ENCODE measurements at places on chromosomes 5 and 9.

GRCh38 chr9:127739614-127740330 lies 4.7 kb upstream of the TOR2A start:
- no peak for DNase-seq

DNA sequence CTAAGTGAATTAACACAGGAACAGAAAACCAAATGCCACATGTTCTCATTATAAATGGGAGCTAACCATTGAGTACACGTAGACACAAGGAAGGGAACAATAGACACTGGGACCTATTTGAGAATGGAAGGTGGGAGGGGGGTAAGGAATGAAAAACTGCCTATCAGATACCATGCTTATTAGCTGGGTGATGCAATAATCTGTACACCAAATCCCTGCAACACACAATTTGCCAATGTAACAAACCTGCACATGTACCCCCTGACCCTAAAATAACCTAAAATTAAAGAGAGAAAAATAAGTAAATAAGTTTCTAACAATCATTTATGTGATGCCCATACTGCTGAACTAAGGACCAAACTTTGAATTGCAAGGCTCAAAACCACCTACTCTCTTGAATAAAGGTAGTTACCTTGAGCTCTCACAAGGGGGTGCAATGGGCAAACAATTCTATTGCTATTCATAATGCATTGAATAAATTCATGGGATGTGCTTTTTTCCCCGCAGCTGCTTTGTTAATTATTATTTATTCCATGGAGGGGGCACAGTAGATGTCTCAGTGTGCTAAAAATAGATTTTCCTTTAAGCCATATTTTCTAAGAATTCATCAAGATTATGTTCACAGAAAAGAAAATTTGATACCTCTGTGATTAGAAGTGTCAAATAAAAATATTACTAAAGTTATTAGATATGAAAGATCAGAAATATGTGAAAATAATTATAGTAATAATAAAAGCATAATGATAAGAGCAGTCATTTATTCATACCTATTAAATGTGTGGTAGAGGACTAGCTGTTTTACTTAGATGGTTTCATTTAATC lies 76.2 kb upstream of the PTPN3 start:
- DNase-seq, result peak; percentile 55

DNA sequence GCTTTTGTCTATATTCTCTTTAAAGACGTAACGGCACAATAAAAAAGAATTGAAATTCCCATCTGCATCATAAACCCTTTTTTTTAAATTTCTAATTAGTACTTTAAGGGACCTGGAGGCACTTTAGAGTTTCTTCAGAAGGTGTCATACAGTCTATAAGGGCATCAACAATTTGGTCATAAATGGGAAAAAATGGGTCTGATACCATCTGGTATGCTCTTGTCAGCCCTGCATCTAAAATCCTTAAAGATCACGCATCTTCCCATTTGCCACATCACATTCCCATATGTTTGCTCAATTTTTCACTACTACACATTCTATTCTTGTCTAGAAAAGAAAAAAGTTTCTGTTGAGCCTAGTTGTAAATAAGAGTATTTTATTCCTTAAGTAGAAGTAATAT lies 53.8 kb downstream of the COX7C start:
- no peak for DNase-seq

GRCh38 chr5:69334793-69335268 lies 2.2 kb upstream of the CCDC125 start:
- peak; percentile 70 for DNase-seq

GRCh38 chr5:136115183-136115865 lies 17.3 kb upstream of the SMAD5 start:
- no peak for DNase-seq

DNA sequence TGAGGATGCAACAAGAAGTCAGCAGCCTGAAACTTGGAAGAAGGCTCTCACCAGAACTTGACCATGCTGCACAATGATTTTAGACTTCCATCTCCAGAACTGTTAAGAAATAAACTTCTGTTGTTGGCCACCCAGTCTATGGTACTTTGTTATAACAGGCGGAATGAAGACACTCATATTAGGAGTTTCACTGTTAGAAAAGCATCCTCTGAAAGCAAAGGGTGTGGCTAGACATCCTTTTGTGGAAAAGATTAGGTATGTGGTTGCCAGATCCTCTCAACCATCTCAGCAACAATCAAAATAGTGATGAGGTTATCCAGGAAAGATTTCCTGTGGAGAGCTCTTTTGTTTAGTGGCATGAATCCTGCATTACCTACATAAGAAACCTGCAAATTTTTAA lies 20.7 kb downstream of the ITGA2 start:
- no peak for DNase-seq

DNA sequence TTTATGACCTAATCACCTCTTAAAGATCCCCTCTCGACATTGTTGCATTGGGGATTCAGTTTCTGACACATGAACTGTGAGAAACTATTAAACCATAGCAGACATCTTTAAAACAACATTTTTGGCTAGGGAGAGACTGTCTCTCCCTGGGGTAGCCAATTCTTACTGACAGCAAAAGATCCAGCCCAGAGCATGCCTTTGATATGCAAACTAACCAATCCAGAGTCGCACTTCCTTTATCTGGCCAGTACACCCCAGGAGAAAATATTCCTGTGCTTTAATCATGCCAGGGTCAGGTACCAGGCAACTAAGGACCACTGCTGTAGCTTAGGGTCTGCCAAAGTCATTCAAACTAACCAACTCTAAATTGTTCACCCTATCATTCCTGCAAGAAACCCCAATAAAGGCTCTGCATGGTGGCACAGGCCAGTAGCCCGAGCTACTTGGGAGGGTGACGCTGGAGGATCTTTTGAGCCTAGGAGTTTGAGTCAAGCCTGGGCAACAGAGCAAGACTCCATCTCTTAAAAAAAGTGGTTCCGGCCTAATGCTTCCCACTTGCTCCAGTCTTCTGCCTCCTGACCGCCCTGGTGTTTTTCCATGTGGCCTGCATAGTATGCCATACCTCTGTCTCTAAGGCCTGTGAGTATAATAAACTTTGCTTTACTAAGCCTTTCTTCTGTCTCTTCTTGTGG lies 62.3 kb upstream of the DAPK1 start:
- DNase-seq, result no peak

- no peak for DNase-seq
Measured at GRCh38 chr5:116908537-116908936, 333.9 kb upstream of the SEMA6A start.

DNA sequence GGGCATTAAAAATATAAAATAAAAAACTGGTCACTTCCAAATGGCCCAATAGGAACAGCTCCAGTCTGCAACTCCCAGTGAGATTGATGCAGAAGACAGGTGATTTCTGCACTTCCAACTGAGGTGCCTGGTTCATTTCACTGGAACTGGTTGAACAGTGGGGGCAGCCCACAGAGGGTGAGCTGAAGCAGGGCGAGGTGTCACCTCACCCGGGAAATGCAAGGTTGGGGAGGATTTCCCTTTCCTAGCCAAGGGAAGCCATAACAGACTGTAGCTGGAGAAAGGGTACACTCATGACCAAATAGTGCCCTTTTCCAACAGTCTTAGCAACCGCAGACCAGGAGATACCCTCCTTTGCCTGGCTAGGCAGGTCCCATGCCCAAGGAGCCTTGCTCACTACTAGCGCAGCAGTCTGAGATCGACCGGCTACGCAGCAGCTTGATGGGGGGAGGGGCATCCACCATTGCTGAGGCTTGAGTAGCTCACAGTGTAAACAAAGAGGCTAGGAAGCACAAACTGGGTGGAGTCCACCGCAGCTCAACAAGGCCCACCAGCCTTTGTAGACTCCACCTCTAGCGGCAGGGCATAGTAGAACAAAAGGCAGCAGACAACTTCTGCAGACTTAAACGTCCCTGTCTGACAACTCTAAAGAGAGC lies 12.7 kb downstream of the RLN1 start:
- DNase-seq, result no peak

- DNase-seq, result no peak
Measured at GRCh38 chr9:703392-703791, 138.1 kb upstream of the DMRT1 start.

GRCh38 chr9:84742261-84742660 lies 72.7 kb downstream of the NTRK2 start:
- DNase-seq, result no peak

DNA sequence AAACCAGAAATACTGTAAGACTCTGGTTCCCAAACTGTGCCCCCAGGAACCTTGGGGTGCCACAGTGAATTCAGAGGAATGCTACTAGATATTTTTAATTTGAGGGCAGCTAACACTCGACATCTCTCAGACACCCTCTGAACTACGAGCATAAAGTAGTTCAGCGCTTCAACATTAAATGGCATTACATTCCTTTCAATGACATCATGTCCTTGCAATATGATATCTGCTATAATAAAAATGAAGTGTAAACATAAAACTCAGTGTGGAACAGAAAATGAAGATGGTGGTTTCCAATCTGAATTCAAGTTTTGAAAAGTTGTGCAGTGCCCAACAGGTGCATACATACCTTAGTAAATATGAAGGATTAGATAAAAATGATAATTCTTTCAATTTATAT lies 116.1 kb downstream of the LPAR1 start:
- DNase-seq, result no peak

DNA sequence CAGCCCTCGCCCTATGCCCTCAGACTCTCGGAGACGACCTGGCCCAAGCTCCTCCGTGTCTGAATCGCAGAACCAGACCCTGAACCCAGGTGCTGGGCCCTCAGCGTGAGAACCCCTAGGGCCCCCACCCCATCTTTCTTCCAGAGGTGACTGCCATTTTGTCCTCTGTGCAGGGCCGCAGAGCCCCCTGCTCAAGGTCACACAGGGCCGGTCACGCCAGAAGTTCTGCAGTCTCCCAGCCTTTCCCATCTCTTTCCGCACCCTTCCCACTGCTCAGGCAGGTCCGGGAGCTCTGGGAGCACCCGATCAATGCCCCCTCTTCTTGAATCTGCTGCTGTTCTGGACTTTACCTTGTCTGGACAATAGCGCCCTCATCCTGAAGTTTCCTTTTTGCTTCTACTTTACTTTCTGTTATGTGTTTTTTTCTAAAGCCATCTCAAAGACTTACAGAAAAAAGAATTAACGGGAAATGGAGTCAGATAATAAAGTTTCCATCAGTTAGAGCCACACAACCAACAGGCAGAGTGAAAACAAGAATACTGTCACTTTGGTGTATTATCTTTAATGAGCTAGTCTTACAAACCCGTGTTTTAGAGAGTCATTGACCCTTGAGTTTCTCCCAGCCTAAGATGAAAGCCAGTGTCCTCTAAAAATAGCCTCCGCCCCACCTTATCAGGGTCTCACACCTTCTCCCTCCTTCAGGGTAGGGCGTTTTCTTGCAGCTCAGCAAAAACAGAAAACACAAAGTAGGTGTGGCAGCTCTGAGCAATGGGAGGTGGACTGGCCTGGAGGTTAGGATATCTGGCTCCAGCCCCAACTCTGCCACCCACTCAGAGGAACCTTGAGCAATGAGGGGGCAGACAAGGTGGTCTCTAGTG lies 1.8 kb downstream of the TMOD1 start:
- DNase-seq, result no peak

DNA sequence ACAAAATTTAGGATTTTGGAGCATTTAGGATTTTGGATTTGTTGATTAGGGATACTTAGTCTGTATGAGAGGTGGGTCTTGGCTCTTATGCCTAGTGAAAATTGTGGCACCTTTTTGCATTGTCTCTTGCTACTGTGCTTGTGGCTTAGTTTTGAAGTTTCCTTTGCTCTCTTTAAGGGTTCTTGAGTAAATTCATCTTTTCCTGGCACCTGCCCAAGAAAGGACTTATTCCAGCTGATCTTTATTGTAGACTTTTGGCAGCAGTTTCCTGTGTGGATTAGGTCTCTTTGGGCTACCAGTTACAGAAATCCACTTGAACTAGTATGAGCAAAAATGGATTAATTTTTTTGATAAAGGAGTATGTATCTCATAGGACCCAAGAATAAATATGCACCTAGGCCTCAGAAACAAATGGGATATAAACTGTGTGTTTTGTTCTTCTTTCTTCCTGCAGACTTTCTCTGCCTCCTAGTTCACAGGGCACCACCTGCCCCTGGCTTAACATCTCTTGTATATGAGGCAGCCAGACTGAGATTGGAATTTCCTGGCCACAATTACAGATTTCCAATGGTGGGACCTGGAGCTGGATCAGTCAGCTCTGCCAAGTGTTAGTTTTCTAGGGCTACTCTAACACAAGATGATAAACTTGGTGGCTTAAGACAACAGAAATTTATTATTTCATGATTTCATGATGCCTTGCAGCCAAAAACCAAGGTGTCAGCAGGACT lies 44.6 kb downstream of the FOCAD start:
- peak; percentile 42 for DNase-seq

GRCh38 chr9:90802386-90802985 lies 867 bp downstream of the SYK start:
- no peak for DNase-seq

- no peak for DNase-seq
Measured at GRCh38 chr5:130965920-130966319, 199.1 kb downstream of the HINT1 start.

DNA sequence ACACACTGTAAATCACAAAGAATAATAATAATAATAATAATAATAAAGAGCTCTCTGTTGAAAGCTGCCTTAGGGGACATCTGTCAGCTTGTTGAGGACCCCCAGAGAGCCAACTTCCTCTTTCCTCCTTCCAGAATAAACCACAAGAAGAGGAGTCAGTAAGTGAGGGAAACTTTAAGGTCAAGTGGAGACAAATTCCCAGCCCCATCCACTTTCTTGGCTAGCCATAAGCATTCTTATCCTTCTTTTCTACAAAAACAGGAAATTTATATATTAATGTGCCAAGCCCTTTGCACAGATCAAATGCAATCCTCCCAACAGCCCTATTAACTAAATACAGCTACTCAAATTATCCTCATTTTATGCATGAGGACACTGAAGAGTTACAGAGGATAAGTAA lies 9.4 kb upstream of the C5orf58 start:
- no peak for DNase-seq

DNA sequence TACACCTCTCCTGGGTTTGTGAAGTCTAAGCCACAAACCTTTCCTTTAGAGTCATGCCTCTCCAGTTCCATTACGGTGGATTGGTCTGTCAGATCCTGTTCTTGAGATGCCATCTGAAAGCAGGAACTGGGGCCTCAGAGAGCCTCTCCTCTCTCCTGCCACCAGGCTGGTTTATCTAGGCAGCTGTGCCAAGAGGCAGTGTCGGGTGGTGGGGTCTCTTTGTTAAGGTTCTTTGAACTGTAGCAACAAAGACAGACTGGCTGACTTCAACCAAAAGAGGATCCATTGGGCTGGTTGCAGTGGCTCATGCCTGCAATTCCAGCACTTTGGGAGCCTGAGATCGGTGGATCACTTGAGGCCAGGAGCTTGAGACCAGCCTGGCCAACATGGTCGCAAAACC lies 66.0 kb upstream of the ANGPTL2 start:
- no peak for DNase-seq

DNA sequence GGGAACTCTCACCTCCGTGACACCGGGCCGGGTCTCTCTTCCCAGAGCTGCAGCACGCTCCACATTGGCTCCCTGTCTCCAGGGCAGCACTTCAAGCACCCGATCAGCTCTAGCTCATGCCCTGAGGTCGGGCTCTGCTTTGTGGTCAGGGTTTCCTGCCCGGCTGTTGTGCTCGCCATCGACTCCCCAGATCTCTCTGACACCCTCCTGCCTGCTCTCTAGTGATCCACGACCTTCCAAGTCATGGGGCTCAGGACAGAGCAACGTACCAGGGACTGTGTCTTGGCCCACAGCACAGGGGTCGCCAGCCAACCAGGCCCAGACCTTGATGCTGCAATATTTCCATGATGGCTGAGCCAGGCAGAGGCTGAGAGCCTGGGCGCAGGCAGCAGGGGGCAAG lies 45.1 kb downstream of the PRRT1B start:
- DNase-seq, result no peak

Data from fibroblast of the conjunctiva (primary cell).